Dorsolateral prefrontal cortex (tissue), 122 donors: ENCODE measurements at places on chromosomes 4 and X. TPM values are rescaled to one million over a fixed set of nuclear protein-coding genes. Genes with fewer than 3 reads are reported as not detected.

The CSAG3 gene
- not detected for total RNA-seq

GRCh38 chr4:186602978-186603377 lies 47.6 kb upstream of the MTNR1A start:
- no peak for DNase-seq

DNA sequence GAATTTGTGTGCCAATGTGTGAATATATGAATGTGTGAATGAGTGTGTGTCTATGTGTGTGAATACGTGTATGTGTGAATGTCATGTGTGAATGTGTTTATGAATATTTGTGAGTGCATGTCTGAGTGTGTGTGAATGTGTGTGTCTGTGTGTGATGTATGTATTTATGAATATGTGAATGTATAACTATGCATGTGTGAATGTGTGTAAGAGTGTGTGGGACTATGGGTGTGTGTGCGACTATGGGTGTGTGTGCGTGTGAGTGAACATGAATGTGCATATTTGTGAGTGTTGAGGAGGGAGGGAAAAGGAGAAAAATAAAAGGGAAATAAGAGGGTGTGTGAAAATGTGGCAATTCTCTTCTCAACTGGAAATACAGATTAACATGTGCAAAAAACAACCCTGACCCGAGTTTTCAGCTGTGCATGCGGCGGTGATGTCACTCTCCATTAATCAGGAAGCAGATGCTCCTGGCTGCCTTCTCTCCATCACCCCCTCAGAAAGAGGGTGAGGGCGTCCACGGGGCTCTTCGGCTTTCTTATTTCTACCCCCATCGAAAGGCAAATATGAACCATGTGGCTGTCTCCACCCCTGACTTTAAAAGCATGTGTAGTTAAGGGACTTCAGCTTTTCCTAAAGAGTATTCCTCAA lies 219.8 kb downstream of the MAML3 start:
- DNase-seq, result no peak

GRCh38 chrX:134911348-134911747 lies 79.4 kb upstream of the SMIM10 start:
- no peak for DNase-seq

The GPRASP2 gene
- 35.5 TPM for total RNA-seq

DNA sequence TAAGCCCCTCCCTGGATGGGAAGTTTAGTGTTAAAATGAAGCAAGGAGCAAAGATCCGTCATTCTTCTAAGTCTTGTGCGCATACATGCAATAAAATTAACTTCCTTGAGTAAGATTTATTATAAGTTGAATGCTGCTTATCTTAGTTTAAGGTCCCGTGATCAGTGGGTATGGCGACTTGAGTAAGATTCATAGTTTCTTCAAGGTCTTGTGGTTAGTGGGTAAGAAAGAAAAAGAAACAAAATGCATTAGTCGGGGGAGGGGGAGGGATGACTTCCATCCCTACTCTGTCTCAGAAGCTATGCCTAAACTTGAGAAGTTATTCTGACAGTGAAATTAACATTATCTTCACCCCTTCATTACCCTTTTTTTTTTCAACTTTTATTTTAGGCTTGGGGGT lies 127.3 kb upstream of the MAGEB16 start:
- DNase-seq, result no peak

DNA sequence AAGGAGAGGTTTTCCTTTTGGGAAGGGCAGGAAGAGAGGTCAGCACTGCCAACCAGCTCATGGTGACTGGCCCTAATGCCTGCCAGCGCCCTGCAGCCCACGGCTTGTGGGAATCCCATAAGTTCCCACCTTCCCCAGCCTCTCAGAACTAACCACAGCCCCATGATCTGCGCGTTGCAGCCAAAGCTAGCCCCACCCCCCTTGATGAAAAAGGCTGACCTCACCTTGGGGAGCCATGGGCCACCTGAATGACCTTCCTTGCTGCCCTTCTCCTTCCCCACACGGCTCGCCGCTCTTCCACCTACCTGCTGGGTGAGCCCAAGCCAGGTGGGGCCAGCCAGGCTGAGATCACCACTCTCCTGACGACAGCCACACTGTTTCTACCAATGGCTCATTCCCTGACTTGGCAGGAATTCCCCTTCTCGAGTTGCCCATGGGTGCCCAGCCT lies 3.9 kb upstream of the ELF4 start:
- DNase-seq, result no peak
